ENCODE measurements at places on chromosomes 3 and 15.

DNA sequence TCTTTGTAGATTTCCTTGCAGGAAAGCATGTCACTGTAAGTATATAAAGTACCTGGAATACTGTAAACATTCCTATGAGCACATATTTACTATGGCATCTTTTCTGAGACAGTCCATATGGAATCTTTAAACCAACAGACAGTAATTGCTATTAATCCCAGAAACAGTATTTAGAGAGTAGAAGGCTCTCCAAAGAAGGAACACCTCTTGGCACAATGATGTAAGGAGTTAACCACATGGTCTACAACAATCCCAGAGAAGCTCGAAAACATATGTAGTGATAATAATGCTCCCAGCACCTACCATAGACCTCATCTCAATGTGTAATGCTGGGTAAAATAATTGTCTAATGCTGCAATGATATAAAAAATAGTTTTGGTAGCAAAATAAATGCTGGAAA lies 95.8 kb upstream of the IL12A start:
- DNase-seq, result no peak

DNA sequence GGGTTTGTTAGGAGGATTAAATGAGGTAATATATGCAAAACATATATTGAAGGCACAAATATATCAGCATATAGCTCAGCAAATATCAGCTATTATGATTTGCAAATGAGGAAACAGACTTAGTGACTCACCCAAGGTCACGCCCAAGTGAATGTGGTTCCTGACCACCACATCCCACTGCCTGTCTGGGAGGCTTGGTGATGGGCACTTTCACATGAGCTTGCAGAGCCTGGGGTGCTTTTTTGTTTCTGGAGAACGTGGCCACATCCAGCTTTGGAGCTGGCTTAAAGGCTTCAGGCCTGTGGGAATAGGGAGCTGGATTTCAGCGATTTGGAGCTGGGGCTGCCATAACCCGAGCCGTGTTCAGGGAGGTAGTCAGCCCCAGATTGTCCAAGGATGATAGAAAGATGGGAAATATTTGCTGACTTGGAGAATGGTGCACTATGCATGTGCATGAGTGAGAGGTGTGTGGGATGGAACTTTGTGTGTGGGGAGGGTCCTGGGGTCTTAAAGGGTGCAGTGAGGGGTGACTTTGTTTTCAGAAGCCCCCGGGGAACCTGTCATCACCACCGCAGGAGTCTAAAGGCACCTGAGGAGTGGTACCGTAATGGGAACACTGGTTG lies 12.0 kb upstream of the FGD5 start:
- no peak for DNase-seq

DNA sequence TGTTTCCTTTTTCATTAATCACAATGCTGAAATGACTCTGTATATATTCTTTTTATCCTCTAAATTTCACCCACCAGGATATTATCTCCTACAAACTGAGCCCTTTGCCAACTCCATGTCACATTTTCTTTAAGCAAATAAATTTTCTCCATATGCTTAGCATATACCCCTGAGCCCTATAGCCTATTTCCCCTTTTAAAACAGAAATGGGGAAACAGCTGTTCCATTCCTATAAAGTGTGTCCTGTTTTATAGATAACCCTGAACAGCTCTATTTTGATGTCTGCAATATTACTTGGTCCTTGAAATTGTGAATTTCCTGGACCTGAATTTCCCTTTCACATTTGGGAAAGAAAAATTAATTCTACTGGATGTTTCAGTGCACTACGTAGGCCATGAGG lies 15.6 kb upstream of the FILIP1L start:
- DNase-seq, result no peak

- peak; percentile 95 for DNase-seq
Measured at GRCh38 chr3:9933561-9934234, at the start of gene CRELD1. Gene CRELD1, plus strand, starts transcription at chr3:9933834. Its CDS starts 605 bp downstream, at chr3:9934439.

DNA sequence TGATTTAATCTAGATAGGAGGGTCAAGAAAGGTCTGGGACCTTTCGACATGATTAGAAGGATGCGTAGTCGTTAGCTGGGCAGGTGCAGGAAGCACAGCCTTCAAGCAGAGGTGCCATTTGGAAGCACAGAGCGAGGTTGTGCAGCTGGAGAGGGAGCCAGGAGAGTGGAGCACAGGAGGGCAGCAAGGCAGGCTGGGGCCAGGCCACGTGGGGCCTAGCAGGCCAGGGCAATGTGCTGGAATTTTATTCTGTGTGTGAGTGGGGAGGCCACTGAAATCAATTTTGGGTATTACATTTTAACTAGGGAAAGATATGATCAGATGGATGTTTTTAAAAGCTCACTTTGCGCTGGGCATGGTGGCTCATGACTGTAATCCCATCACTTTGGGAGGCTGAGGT lies 297.0 kb upstream of the LRRFIP2 start:
- DNase-seq, result no peak

DNA sequence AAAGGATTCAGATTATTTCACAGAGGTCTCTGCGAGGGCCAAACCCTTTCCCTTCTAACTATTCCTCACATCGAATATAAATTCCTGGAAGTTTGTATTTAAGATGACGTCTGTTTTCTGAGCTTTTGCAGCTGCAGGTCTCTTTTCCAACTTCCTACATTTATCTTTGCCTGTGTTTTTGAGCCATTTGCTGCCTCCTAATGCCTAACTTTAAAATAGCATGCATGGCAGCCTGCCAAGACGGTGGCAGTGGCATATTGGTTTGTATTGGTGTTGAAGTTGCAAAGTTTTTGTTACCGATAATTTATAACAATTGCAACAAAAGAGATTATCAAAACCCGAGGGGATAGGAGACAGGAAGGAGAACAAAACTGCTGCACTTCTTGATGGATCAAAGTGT lies 187.1 kb upstream of the DNAJC19 start:
- DNase-seq, result peak; percentile 3

DNA sequence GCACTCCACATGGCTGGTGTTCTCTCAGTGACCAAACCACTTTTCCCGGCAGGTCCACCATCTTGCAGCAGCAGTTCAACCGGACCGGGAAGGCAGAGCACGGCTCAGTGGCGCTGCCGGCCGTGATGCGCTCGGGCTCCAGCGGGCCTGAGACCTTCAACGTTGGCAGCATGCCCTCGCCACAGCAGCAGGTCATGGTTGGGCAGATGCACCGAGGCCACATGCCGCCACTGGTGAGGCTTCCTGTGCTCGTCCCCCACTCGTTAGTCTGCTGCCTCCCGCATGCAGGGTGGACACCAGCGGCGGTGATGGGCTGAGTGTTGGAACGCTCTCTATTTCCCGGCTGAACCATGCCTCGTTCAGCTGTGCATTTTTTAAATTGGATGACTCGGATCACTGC lies 344.9 kb upstream of the TPM1 start:
- no peak for DNase-seq

DNA sequence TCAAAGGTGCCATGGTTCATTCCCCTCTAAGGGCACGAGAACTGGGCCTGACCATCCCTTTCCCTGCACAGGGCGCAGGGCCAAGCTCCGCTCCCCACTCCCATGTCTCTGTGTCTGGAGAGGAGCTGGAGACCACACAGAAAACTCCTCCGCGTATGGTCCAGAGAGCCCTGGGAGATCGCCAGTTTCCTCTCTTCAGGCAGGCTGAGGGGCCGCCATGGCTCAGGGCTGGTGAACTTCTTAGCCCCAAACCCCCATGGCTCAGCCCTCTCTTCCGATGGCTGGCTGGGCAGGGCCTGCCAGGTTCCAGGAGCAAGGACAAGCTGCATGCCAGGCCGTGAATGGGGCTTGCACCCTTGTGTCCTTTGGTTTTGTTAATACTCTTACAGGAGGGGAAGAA lies 52.9 kb downstream of the EXOG start:
- no peak for DNase-seq

DNA sequence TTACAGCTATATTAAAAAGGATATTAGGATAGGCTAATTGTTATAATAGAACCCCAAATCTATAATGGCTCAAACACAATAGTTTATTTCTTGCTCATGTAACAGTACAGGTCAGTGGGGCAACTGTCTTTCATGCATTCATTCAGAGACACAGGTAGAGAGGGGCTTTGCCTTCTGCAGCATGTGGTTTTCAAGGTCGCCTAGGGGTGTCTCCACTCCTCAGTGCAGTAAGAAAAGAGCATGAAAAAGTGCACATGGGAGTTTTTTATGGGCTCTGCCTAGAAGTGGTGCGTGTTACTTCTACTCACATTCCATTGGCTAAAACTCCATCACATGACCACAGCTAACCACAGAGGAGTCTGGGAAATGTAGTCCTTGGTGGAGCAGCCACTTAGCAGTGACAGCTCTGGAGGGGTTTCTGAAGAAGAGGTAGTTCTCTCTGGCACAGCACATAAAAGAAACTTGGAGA lies 1.8 kb downstream of the ZBTB38 start:
- peak; percentile 2 for DNase-seq

DNA sequence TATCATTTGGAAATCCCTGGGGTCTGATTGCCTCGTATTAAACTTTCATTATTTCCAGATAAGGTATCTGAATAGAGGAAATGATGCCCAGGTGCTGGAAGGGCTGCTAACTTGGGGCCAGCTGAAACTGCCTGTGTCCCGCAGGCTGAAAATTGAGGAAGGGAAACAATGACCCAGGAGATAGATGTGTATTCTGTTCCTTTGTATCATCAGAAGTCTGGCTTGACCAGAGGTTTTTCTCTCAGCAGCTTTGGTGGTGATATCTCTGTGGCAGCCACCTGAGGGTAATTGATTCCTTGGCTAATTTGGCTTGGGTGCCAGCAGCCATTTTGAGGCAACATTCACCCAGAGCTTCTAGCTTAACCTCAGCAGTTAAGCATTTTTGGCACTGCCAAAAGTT lies 90.0 kb upstream of the STT3B start:
- no peak for DNase-seq

DNA sequence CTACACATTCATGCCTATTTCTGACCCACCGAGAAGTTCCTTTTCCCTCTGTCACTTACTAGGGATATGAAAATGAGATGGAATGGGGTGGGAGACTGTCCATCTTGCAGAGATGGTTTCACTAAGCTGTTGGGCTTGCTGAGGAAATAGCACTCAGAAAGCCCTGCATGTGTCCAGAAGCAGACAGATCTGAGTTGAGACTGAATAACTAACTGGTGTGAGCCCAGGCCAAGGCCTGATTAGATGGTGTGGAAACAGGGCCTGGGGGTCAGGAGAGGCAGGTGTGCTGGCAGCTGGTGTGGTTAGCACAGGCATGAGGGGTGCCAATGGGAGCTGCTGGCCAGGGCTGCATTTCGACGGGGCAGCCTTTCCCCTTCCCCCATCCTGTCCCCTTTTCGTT lies 72.1 kb downstream of the CLSTN2 start:
- no peak for DNase-seq

- DNase-seq, result no peak
Measured at GRCh38 chr3:86801066-86801465, 189.9 kb downstream of the VGLL3 start.

Measured in stimulated activated CD8-positive, alpha-beta memory T cell treated with anti-CD3 and anti-CD28 coated beads, Interleukin-15, amount 100 ng/mL, for 24 hours (primary cell).